Brain microvascular endothelial cell (primary cell): ENCODE measurements at places on chromosomes 7 and 10.

- no peak for DNase-seq
These were observed 4.4 kb downstream of the UBE2H start for GRCh38 chr7:129948338-129948737.

DNA sequence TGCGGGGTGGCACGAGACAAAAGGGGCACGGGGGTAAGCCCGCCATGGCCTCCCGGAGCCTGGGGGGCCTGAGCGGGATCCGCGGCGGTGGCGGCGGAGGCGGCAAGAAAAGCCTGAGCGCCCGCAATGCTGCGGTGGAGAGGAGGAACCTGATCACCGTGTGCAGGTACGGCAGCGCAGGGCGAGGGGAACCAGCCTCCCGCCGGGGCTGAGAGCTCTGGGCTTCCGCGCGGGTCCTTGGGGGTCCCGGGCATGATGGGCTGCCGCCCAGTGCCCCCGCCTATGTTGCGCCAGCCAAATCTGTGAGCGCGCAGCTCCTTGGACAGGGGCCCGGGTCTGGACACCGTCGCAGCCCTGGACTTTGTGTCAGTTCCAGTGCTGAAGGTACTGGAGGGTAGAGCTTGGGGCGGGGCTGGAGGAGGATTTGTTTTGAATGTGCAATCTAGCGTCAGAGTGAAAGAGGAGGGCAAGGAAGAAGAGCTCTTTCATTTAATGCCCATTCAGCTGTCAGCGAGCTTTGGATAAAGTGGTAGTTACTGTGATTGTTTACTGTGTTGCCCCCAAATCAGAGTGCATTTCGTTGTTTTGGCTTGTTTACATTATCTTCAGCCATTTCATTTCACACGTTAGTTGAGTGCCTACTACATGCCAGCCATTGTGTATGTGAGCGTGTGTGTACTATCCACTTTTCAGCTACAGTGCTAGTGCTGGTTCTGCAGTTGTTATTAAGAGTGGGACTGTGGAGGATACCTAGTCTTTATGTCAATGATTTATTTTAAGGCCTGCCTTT is 777 bp downstream of the RUNDC3B start:
- DNase-seq: no peak

GRCh38 chr10:110721406-110722038 is 77.4 kb downstream of the RBM20 start:
- DNase-seq: no peak

DNA sequence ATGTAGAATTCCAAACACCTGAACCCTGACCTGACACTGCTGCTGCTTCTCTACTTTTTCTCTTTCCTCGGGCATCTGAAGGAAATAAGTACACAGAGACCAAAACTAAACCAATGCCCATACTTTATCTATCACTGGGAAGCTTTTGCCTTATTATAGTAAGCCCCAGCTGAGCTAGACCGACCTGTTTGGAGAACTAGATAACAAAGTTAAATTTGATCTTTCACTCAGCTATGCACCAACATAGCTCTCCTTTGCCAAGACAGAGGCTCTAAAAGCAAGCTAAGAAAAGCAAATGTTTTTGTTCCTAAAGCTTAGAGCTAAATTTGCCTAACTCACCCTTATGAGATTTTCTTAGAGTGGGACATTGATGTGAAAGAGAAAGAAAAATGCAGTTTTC is 39.1 kb downstream of the NHLRC2 start:
- no peak for DNase-seq

DNA sequence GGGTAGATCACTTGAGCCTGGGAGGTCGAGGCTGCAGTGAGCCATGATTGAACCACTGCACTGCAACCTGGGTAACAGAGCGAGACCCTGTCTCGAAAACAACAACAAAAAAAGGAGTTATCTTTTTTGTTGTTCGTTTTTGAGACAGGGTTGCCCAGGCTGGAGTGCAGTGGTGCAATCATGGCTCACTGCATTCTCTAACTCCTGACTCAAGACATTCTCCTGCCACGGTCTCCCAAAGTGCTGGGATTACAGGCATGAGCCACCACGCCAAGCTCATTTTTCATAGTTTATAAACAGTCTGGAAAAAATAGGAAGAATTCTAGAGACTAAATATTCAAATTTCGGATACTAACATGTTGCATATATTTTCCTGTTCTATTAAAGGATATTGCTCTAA is 29.4 kb downstream of the SFXN4 start:
- DNase-seq: no peak

- DNase-seq: no peak
These were observed 80.3 kb downstream of the RAMP3 start for GRCh38 chr7:45237788-45238461.

DNA sequence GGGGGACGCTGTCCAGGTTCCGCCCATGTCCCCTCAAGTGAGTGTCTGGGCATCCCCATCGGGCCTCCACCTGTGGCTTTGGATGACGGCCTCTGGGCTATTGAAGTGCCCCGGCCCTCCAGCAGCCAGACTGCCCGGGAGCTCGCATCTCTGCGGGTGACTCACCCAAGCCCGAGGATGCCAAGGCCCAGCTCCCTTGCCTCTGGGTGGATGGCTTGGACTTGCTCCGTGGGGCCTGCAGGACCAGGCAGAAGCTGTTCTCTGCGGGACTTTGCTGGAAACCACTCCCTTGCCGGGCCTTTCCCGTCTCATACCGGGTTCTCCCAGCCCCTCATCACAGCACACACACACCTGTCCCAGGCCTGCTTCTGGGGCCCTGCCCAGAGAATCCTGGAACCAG is 22.4 kb downstream of the DPYSL4 start:
- no peak for DNase-seq

DNA sequence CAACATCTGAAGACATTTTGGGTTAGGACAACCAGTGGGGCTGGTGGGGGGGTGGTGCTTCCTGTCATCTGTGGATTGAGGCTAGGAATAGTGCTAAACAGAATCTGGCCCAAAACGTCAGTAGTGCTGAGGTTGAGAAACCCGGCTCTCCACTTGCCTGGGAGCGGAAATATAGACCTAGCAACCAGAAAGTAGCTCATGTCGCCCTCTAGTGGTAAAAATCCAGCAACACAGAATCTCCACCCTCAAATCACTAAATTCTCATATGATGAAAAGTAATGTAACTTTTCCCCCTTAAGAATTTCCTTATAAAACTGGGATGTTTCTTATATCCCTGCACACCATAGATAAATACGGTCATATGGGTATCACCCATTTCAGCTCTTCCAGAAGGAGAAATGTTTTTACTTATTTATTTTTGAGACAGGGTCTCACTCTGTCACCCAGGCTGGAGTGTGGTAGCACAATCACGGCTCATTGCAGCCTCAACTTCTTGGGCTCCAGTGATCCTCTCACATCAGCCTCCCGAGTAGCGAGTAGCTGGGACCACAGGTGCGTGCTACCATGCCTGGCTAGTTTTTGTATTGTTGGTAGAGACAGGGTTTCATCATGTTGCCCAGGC is 34.4 kb downstream of the ZC3HAV1 start:
- peak; percentile 82 for DNase-seq

DNA sequence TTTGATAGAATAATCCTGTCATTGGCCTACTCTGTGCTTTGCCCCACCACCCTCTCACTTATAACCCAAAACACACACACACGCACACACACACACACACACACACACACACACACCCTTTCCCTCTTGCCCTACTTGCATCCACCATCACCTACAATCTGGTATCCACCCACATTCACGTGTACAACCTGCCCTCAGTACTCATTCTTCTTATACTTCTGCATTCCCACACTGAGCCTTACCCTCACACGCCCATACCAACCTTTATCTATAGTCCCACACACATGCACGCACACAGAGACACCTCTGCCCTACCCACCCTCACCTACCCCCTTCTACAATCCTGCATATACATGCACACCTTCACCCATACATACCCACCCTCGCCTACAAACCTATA is 10.8 kb upstream of the SRI start:
- no peak for DNase-seq

DNA sequence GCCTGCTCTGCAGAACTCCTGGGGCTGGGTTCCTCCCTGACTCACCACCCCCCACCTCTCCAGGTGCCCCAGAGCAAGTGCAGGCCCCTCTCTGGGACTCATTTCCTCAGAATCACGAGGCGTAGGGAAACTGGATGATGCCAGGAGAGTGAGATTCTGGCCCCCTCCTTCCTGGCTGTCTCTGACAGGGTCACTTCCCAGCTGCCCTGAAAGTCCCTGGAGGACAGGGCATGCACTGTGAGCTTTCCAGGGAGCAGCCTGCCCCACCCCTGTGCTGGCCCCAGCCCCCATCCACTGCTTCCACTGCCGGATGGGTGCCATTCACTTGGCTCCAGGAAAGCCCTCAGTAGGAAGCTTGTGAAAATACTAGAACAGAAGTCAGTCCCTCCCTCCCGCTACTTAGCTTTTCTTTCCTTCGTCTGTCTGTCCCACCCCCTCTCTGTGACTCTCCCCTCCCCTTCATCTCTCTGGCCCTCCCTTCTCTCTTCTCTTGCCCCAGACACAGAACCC is 10.4 kb downstream of the TACR2 start:
- no peak for DNase-seq

DNA sequence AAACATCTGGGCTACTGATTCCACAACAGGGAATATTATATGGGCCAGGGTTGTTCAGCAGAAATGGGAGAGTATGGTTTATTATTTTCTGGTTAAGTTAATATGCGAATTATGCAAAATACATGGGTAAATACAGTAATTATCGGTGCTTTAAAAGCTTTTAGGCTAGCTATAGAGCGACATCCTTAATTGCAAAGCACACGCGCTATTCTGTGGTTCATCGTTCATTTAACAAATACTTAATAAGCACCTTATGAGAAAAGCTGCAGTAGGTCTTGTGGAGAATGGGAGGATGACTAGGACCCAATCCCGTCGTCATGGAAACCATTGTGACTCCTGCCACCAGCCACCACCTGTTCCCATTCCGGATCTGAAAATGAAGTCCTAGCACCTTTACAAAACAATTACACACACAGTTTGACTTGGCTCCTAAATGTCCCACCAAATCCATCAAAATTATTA is 623 bp upstream of the CEP41 start:
- no peak for DNase-seq

- no peak for DNase-seq
These were observed 188.7 kb upstream of the MINDY3 start for GRCh38 chr10:16049050-16049449.

GRCh38 chr10:86376852-86377796 is 10.5 kb upstream of the GRID1 start:
- peak; percentile 45 for DNase-seq

- no peak for DNase-seq
These were observed 58.9 kb downstream of the COL17A1 start for GRCh38 chr10:104026762-104027161.

GRCh38 chr7:1601956-1602355 is 32.1 kb upstream of the PSMG3 start:
- DNase-seq: no peak

DNA sequence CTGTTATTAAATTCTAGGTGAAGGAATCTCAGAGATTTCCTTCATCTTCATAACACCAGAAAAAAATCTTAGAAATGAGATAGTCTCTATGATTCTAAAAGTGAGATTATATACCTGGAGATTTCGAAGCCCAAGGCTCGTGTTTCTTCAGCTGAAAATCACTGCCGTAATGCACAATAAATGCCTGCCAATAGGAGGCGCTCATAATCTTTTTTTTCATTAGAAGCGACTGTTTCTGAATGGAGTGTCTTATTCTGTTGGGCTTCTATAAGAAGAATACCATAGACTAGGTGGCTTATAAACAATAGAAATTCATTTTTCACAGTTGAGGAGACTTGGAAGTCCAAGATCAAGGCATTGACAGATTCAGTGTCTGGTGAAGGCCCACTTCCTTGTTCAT is 294.7 kb downstream of the PRKG1 start:
- no peak for DNase-seq

DNA sequence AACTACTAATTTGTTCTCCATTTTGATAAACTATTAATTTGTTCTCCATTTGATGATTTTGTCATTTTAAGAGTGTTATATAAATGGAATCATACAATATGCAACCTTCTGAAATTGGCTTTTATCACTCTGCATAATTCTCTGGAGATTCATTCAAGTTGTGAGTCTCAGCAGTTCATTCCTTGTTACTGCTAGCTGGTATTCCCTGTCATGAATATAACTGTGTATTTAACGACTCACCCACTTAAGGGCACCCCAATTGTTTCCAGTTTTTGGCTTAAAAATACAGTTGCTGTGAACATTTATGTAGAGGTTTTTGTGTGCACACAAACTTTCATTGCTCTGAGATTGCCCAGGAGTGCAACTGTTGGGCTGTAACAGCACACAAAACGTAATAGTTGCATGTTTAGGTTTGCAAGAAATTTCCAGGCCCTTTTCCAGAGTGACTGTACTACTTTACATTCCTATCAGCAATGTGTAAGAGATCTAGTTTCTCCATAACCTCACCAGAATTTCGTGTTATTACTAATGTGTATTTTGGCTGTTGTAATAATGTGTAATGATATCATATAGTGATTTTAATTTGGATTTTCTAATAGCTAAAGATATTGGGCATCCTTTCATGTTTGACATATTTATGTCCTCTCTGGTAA is 153.2 kb upstream of the ADCY1 start:
- no peak for DNase-seq

GRCh38 chr7:129213828-129214227 is 11.0 kb upstream of the AHCYL2 start:
- no peak for DNase-seq

- DNase-seq: no peak
These were observed 47.4 kb upstream of the SEPHS1 start for GRCh38 chr10:13395540-13395939.

- DNase-seq: no peak
These were observed 23.2 kb upstream of the ARHGAP22 start for GRCh38 chr10:48627984-48628609.

DNA sequence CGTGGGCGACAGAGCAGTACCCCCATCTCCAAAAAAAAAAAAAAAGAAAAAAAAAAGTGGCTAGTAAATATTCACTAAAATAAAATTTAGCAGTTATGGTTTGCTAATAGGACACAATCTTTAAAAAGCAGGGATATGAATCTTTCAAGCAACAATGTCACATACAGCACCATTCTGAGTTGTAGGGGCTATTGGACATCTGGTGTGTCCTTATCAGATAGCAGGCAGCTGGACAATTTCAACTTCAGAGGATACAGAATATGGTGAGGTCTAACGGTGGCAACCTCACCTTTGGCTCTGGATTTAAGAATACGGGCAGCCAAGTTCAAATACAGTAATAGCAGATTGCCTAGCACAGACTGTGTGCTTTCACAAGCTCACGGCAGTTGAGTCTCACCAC is 51.1 kb downstream of the SLC37A3 start:
- no peak for DNase-seq

GRCh38 chr7:95427914-95428516 is 6.8 kb downstream of the PON2 start:
- no peak for DNase-seq
